Substantia nigra (tissue), 51 donors: ENCODE measurements at places on chromosomes 4 and X.

DNA sequence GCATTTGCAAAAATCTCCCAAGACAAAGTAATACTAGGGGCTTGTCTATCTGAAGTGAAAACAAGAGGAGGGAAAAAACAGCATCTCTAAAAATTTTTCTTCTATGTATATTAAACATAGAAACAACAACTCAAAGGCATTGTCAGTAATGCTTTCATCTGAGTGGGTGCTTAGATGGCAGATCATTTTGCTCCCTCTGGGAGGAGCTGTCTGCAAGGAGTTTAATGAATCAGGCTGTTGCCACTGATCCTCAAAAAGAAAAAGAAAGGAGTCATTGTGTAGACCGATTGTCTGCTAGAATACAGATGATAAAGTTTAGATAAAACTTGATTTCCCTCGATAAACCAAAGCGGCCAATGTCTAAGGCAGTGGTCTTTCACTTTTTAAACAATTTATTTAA is 49.7 kb upstream of the KLHL8 start:
- no peak for DNase-seq

DNA sequence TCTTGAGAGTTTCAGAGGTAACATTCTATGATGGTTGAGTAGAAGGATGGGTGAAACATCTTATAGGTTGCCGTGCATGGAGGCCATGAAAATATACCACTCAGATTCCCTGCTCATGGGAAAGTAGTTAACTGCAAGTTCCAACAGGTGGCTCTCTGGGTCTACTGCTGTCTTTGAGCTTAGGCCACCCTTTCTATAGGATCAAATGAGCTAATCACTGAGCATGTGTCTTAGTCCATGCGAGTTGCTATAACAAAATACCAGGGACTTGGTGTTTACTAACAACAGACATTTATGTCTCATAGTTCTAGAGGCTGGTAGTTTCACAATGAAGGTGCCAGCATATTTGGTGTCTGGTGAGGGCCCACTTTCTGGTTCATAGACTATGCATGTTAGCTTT is 144.8 kb upstream of the UNC5C start:
- DNase-seq, result no peak

DNA sequence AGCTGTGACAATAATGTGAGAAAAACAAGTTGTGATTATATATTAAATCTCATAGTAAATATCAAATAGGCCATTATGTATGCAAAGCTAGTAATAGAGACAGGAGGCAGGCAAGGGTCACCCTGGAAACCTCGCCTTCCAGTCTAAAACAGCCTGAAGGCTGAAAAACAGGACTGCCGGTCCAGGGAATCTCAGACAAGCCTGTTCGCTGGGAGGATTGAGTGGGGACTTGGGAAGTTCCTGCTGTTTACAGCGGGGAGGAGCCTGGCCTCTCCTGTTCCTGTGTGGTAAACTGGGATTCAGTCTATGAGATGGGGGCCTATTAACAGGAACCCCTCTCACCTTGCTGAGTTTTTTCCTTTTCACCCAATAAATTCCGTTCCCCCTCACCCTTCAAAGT is 2317.3 kb downstream of the PCDH7 start:
- no peak for DNase-seq

- DNase-seq, result no peak
These were observed 441.9 kb downstream of the INPP4B start for GRCh38 chr4:142404191-142404611.

- no peak for DNase-seq
These were observed 28.3 kb downstream of the FGFRL1 start for GRCh38 chr4:1039493-1040343.

DNA sequence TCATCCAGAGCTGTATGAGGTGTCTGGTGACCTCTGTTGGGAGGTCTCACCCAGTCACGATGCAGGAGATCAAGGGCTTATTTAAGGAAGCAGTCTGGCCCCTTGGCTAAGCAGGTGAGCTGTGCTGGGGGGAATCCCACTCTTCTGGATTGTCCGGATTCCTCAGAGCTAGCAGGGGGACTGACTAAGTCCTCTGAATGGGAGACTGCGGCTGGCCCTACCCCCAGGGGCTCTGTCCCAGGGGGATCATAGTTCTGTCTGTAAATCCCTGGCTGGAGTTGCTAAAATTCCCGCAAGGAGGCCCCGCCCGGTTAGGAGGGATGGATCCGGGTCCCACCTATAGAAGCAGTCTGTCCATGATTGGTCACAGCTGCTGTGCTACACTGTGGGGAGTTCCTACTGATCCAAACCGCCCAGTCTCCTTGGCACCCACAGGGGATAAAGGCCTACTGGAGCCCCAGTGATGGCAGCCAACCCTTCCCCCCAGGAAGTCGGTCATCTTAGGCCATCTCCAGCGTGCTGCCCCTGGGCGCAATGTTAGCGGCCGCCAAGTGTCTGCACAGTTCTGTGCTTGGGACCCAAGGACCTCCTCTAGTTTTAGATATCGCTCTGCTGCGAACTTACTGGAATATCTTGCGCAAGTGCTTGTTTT is 118.2 kb upstream of the KLF8 start:
- DNase-seq, result no peak

DNA sequence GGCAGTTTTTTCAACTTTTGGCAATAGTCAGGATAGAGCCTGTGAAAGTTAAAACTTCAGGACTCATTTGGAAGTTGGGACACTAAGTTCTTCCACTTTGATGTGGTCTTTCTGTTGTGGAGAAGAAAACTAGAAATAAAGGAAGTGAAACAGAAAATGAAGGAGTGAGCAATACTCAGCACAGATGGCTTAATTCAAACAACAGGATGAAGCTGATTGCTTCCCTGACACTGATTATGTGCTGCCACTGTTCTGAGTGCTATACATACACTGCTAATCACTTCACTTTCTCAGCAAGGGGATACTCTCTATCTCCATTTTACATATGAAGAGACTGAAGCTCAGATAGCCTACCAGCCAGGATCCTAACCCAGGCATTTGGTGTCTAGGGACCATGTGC is 235.1 kb upstream of the CPEB2 start:
- no peak for DNase-seq

- DNase-seq, result no peak
These were observed 78.3 kb upstream of the STIM2 start for GRCh38 chr4:26782168-26782829.

- DNase-seq, result no peak
These were observed 335.9 kb upstream of the AADAT start for GRCh38 chr4:170425521-170426143.

GRCh38 chrX:47958761-47959342 is 44.9 kb downstream of the ZNF182 start:
- no peak for DNase-seq

DNA sequence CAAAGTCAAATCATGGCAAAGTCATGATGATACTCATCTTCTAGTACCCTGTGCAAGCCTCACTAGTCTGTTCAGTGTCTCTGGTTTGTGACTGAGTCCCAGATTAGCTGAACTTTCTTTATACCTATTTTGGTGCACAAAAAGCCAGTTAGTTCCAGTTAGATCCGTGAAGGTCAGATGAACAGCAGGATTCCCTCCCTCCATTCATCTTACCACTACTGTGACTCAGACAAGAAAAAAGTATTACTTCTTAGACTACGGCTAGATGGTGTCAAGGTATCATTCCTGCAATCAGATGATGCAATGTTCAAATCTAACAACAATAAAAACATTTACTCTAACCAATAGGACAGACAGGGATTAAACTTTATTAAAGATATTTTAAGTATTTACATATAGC is 30.4 kb downstream of the ARHGEF6 start:
- no peak for DNase-seq

DNA sequence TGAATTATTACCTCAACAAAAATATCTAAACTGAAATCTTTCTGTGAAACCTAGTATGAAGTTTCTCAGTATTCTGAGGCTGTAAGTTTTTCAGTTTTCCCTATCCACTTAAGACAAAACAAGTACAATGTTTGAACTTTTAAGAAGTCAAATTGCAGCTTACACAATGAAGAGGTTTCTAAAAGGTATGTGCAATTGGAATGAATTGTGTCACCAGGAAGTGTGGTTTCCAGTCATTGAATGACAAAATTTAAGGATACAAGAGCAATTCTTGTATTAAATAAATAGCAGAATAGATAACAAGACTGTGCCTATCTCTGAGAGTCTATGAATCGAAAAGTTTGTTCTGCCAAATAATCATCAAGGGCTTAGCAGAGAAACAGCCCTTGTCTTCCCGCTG is 207.3 kb downstream of the ANKRD50 start:
- DNase-seq, result no peak

DNA sequence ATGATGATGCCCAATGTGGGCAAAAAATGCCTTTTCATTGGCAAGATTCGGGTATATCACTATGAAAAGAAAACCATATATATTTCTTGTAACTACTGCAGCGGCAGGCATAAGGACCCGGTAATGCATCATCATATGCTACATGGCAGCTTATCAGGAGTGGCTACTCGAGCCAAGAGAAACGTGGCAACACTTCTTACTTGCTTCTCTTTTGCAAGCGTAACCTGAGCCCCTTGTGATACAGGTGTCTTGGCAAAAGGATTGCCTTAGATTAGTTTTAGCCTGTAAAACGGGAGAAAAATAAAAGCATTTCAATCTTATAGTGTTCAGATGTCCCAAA is 280.3 kb downstream of the SPRY1 start:
- no peak for DNase-seq

DNA sequence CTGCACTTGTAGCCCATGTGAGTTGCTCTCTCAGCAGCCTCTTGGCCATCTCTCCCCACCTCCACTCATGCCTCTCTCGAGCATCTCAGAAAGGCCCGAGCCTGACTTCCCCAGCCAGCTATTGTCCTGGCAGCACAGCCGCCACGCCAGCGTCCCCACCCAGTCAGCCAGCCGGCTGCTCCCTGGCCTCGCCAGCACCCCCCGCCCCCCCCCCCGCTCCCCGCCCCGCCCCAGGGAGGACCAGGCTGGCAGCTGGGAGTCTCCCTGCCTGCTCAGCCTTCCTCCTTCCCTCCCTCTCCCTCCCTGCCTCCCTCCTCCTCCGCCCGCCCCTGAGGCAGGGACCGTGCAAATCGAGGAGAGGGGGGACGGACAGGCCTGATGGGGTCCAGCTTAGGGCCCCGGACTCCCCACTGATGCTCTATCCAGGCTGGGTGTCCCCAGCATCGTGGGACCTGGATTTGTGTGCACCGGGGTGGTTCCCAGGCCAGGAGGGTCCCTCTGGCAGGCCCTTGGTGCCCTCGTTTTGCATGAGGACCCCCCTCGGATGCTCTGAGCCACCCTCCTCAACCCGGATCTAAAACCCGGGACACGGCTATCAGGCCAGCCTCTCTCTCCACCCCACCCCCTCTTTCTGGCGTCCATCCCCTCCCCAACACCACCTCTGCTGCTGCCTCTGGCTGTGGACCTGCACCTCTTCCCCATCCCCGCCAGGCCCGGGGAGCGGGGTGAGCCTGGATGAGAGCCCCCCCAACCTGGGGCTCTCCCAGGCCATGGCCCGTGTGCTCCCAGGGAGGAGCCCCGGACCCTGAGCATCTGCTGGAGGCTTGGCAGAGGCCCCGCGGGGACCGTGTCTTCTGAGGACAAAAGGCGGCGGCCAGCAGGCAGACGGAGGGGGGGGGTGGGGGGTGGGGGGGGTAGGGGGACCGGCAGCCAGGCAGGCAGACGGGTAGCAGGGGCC is at the start of gene GPR173:
Gene GPR173, plus strand, starts transcription at position 621 of the 958 bp plus-strand sequence. CDS start 27,833 bp downstream, outside the sequence.
- DNase-seq, result peak; percentile 77

GRCh38 chr4:148651991-148652390 is 209.8 kb upstream of the NR3C2 start:
- DNase-seq, result no peak

DNA sequence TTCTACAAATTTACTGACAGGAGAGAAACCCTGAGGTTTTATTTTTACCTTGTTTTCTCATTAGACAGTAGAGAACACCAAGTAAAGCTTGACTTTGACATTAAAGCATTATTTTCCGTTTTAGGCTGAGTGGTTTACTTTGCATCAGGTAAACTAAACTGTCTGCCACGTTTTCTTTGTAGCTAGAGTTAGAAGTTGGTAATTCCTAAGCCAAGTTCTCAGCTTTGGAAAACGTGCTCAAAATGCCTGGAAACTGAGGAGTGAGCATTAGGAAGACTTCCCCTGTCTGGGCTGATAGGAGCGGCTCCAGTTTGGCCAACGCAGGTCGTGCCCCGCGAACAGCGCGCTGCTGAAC is 819 bp downstream of the PDLIM3 start:
- no peak for DNase-seq

DNA sequence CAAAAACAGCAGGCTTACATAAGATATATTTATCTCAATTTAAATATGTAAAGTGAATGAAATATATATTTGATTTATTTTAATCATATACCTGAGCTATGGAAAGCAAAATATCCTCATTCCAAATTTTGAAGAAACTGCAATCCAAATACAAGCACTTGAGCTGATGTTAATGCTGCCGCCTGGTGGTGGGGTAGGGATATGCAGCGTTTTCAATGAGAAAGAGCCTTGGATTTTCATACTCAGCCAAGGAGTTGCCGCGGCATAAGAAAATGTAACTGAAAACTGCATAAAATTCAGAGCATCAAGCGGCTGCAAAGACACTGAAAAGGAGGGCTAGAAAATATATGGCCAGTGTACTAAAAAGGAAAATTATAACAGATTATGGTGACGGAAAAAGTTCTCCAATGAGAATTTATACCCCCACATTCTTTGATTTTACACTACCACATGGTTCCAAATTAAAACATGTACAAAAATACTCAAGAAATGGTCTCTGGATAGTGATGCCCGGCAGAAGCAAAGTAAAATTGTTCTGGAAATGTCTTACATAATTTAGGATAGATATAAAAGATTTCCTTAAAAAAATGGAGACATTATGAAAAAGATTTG is 660.3 kb upstream of the PITX2 start:
- no peak for DNase-seq

- no peak for DNase-seq
These were observed 154.0 kb downstream of the TMEM47 start for GRCh38 chrX:34503119-34503518.

DNA sequence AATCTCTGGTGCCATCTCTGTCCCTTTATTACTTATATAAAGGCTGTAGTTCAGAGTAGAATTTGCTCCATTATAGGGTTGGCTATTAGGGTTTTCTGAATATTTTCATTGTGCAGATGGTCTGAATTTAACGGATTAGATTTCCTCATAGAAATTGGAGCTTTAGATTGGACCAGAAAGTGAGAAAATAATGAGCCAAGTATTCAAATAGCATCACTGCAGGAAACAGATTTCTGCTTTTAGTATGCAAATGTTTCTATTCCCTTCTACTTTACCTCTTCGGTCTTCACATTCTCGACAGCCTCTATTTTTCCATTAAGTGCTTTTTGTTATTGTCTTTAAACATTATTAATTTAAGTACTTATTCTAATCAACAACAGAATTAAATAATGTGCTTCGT is 55.4 kb downstream of the TRIM2 start:
- no peak for DNase-seq

- DNase-seq, result no peak
These were observed 726.1 kb upstream of the POU3F4 start for GRCh38 chrX:82782014-82782413.
